ENCODE measurements at places on chromosomes 7 and 10.

DNA sequence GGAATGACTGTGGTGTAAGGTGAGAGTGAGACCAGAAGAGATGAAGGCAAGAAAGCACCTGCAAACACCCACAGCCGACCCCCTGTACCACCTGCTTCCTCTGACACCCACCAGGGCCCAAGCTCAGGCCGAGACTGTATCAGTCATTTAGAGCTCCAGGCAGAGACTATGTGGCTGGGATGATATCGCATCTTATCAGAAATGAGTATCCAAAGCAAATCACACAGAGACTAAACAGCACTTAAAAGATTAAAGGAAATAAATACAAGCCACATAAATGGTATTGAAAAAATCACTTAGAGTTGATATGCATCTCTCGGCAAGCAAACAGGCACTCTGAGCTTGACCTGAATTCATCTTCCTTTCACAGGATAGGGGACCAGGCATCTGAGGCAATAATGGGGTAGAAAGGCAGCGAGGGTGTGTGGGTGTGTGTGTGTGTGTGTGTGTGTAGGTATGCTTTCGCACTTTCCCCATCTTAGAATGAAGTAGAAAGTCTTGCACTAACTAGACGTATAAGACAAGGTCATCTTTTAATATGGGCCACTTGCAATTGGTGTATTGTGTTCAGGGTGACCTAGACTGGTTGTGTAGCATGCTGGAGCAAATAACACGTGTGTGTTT lies 665.9 kb downstream of the KCNMA1 start:
- DNase-seq = no peak

DNA sequence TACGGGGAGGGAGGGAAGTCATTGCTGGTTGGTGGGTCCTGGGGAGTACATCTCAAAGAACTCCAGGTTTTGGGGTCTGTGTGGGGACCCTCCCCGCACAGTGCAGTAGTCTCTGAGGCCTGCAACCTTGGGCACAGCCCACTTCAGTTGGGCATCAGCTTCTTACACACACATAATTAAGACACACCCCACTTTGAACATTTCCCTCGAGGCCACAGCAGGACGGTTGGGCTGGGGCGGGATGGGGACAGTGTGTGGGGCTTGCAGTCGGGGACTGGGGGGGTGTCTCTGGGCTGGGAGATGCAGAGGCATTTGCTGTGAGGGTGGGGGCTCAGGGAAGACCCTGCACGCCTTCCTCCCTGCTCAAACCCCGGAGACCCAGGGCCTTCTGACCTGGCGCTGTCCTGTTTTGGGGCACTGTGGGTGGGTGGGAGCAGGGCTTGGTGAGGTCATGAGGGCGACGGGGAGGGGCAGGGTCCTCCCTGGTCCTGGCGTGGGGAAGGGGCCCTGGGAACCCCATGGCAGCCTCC lies 1.3 kb downstream of the LFNG start:
- no peak for DNase-seq

DNA sequence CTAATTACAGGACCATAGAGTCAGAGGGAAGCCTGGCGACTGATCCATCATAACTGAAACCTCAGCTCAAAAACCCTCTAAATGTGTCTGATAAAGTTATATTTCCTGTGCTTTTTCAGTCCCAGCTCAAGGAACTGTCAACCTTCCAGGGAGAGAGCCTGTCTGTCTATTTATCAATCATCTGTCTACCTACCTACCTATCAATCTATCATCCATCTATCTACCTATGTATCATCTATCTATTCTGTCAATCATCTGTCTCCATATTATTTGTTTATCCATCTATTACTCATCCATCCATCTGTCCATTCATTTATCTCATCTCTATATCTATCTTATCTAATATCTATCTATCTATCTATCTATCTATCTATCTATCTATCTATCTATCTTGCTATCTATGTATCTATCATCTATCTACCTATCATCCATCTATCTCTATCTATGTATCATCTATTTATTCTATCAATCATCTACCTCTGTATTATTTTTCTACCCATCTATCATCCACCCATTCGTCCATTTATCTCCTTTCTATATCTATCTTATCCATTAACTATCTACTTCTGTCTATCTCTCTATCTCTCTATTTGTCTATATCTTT lies 161.4 kb downstream of the PRKCQ start:
- no peak for DNase-seq

GRCh38 chr10:38093816-38094157 lies 350 bp upstream of the ZNF37A start:
- no peak for DNase-seq

DNA sequence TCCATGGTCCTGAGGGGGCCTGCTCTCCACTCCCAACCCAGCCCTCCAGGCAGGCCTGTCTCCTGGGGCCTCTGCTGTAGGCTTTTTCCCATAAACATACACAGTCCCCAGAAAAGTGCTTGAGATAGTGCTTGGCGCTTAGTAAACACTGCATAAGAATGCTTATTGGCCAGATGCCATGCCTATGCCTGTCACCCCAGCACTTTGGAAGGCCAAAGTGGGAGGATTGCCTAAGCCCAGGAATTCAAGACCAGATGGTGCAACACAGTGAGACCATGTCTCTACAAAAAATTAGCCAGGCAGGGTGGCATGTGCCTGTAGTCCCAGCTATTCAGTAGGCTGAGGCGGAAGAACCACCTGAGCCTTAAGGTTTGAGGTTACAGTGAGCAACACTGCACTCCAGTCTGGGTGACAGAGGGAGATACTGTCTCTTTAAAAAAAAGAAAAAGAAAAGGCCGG lies 24.6 kb upstream of the ASL start:
- no peak for DNase-seq

DNA sequence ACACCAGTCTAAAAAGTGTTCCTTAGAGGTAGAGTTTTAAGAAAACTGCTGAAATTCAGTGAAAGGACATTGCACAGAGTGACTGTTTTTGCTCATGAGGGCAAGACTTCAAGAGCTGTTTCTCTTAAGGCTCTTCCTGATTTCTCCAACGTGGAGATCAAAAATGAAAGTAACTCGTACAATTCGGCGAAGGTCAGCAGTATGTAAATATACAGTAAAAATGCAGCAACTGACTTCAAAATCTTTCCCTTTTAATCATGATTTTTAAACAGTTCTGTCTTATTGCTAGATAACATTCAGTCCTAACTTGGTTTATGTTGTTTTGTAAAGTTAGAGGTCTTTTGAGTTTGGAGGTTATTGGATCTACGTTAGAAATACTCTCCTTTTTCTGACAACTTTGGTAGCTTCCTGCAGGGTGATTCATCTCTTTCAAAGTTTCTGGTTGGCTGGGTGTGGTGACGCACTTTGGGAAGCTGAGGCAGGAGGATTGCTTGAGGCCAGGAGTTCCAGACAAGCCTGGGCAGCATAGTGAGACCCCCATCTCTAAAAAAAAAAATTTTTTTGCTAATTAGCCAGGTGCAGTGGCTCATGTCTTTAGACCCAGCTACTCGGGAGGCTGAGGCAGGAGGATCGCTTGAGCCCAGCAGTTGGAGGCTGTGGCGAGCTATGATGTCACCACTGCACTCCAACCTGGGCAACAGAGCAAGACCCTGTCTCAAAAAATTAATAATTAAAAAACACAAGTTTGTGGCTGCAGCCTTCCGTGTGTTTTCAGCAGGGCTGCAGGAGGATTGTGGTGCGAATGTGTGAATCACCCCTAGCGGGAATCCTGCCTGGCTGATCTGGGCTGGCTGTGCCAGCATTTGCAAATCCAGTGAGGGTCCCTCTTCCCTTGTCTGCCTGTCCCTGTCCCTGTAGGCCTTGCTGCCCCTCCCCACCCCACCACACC lies 29.2 kb upstream of the AP5Z1 start:
- no peak for DNase-seq

- no peak for DNase-seq
Measured at GRCh38 chr10:71069909-71070666, 142.3 kb upstream of the UNC5B start.

GRCh38 chr10:113563306-113564088 lies 10.6 kb downstream of the HABP2 start:
- peak; percentile 79 for DNase-seq

DNA sequence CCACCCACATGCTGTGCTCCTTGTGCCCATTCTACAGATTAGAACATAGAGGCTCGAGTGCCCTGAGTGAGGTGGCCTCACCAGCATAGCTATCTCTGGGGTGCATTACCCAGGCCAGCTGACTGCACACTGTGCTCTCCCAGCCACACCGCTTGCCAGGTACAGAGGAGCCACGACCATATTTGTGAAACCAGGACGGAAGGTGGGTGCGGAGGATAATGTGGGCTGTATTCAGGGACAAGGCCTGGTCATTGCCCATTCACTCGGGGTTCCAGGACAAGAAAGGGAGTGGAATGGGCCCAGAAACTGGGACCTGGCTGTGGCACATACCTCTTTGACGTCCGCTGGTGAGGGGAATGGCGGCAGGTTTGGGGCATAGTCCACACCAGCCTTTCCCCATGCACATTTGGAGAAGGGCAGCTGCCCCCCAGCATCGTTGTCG lies 236.0 kb downstream of the TNS3 start:
- no peak for DNase-seq

- no peak for DNase-seq
Measured at GRCh38 chr7:107816011-107816566, 13.1 kb upstream of the SLC26A3 start.

DNA sequence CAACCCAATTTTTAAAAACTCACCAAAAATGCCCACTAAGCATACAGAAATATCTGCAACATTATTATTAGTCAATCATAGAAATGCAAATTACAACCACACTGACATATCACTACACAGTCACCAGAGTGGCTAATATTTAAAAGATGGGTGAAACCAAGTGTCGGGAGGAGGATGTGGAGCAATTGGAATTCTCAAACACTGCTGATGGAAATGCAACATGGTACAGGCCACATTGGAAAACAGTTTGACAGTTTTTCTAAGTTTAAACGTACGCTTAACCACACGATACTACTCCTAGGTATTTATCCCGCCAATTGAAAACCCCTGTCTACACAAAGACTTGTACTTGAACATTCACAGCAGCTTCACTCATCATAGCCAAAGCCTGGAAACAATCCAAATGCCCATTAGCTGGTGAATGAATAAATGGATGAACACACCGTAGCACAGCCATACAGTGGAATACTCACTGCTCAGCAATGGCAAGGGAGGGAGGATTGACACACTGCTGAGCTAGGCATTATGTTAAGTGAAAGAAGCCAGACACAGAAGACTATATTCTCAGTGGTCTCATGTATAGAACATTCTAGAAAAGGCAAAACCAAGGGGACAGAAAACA lies 16.3 kb downstream of the GCK start:
- no peak for DNase-seq

GRCh38 chr7:9029681-9030530 lies 596.5 kb downstream of the NXPH1 start:
- DNase-seq = no peak

DNA sequence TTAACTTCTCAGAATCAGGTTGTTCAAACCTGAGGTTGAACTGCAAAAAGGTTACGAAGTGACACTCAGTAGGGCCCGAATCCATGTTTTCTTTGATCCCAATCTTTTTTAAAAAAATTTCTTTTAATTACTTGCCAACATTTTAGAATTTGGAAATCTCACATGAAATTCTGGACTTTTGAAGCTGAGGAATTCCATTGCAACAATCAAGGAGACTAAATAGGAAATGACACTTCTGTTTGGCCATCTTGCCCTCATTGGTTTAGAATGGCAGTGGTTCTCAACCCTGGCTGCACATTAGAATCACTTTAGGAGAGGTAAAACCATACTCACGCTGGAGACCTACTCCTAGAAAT lies 471 bp upstream of the TOMM7 start:
- no peak for DNase-seq

DNA sequence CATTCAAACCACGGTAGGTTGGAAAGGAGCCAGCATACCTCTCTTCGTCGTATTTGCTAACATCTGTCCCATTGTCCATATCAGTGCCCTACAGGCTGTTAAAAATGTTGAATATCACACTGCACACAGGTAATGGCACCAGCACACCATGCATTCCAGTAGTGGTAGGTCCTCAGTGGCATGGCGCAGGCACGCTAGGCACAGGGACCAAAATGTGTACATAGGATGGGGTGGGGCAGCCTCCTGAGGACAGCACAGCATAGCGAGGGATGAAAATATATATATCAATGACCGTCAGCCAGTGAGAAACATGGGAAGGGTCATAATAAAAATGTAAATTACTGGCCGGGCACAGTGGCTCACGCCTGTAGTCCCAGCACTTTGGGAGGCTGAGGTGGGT lies 99.9 kb upstream of the CTBP2 start:
- DNase-seq = no peak

DNA sequence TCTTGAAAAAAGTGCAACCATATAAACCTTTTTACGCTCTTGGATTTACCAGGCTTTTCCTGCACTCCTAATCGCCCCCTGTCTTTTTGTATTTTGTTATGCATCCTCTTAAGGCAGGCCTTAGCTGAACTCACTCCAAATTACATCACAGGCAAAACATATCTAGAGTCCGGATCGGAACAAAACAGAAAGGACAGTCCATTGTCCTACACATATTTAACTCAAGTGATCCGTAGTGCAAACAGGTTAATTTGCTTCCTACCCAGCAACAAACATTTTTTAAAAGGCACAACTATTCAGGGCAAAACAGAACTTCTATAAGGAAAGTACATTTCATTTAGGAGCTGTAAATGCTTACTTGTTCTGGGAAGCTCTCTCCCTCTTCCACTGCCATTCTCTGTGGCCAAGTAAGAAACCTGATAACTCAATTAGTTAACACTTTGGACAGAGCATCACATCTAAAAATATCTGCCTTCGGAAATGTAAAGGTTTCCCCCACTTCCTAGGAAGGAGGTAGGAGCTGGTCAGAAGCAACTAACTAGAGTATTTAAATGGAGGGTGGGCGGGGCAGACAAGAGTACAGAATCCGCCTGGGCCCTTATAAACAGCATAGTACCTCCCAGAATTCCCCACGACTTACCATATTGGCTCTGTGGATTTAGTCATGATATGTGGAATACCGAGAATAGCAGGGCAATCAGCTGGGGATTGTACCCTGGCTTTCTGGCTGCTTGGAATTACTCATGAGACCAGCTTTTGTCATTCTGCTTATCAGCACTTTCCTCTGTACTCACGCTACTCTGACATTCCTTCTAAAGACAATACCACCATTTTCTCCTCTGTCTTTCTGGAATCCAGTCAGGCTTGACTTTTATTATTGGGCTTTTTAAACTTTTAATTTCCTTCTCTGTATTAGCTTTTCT lies 89.5 kb downstream of the ANK3 start:
- no peak for DNase-seq

DNA sequence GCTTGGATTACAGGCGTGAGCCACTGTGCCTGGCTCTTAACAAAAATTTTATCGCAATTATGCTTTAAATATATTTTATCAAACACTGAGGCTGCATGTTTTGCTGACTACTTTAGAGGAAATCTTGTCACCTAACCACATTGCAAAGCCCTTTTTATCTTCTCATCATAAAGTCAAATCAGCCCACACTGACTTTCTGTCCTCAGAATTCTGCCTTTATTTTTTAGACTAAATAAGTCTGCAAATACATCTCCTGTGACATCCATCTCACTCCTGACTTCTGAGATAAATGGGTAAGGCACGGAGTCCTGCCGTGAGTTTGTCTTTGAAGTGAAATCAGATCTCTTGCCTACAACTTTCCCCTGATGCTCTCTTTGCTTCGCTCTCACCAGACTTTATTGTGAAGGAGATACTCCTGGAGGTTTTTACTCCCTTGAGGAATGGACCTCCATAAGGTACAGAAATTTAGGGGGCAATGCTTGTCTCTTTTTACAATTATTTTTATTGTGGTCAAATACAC lies 23.5 kb upstream of the UCMA start:
- no peak for DNase-seq

Measured in WERI-Rb-1 (cell line).